ENCODE measurements at places on chromosomes 6 and 20.

DNA sequence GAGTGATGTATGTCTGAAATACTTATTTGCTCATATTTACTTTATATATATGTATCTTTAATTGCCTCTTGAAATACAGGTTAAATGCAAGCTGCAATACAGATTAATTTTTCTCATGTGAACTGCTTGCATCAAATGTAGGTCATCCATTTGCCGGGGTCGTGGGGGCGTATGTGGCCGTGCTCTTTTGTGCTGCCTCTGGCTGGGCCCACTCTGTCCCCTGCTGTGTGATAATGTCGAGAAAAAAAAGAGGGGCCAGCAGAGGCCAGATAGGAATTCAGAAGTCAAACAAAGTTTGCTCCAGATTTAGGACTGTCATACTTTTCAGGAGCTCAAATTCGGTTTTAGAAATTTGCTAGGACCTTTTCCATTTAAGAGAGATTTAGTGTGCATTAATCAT lies 459.6 kb upstream of the SOX4 start:
- DNase-seq, result no peak

GRCh38 chr6:28865401-28866204 lies 58.2 kb downstream of the TRIM27 start:
- peak; percentile 16 for DNase-seq

GRCh38 chr20:1667502-1668085 lies 10.0 kb upstream of the SIRPG start:
- no peak for DNase-seq

- no peak for DNase-seq
Measured at GRCh38 chr6:43091020-43091419, 14.9 kb downstream of the PTK7 start.

DNA sequence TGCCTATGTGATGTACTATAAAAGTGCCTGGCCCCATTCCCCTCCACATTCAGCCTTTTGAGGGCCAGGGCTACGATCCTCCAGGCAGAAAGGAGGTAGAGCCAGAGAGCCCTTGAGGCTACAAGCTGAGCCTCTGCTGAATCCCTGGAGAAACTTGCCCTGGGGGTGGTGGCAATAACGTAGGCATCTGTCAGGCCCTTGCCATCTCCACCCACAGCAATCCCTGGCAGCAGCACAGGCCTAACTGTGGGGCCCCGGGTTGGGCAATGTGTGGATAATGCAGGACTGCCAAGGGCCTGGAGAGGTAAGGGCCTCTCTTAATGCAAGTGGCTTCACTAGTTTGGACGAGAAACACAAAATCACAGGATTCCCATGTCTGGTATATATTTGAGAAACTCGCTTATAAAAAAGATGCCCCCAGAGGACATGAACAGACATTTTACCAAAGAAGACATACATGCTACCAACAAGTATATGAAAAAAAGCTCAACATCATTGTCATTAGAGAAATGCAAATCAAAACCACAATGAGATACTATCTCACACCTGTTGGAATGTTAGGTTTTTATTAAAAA lies 99.0 kb downstream of the QRSL1 start:
- no peak for DNase-seq

DNA sequence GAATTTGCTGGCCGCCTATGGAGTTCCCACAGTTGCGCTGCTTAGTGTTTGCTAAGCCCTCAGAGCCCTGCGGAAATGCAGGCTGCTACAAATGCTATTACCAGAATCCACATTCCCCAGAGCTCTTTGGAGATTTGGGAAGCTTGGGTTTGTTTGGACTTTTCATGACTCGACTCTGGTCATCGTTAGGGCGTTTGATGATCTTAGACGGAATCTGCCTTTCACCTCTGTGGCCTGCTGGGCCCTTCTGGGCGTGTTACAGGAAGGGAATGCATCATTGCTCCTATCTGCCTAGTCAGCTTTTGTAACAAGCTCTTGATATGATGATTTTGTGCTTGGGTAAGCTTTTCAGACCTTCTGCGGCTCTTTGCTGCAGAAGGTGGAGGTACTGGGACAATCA lies 50.8 kb downstream of the EYA2 start:
- no peak for DNase-seq

All from Daoy (cell line).